ENCODE measurements at places on chromosomes 11 and 22.

DNA sequence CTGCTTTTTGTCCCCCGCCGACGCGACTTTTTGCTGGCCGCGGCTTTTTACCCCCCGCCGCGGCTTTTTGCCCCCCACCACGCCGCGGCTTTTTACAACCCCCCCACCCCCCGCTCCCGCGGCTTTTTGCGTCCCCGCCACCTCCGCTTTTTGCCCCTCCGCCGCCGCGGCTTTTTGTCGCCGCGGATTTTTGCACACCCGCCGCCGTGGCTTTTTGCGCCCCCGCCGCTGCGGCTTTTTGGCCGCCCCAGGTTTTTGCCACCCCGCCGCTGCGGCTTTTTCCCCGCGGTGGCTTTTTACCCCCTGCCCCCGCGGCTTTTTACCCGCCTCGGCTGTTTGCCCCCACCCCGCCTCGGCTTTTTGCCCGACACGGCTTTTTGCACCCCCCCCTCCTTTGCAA lies 205.5 kb downstream of the CCT8L2 start:
- DNase-seq = no peak

- no peak for DNase-seq
These were observed 5.5 kb downstream of the ACRV1 start for GRCh38 chr11:125675196-125675595.

- no peak for DNase-seq
These were observed 88.4 kb downstream of the TRAF6 start for GRCh38 chr11:36421546-36422155.

DNA sequence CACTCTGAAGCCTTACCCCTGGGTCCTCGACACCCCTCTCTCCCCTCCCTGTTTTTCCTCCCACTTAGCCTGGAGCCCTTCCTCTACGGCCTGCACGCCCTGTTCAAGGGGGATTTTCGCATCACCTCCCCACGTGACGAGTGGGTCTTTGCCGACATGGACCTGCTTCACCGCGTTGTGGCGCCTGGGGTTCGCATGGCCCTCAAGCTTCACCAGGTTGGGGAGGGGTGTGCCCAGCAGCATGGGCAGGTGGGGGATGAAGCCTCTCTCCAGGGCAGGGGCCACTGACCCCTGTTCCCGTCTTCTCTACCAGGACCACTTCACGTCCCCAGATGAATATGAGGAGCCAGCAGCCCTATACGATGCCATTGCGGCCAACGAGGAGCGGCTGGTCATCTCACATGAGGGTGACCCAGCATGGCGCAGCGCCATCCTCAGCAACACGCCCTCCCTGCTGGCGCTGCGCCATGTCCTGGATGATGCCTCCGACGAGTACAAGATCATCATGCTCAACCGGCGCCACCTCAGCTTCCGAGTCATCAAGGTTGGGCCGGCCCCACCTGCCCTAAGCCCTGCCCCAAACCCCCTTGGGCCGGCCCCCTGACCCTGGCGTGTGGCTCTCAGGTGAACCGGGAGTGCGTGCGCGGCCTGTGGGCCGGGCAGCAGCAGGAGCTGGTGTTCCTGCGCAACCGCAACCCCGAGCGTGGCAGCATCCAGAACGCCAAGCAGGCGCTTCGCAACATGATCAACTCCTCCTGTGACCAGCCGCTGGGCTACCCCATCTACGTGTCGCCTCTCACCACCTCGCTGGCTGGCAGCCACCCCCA lies 2.8 kb upstream of the SIPA1 start:
- no peak for DNase-seq
